NCI-H187 treated with DMSO at 0.1 percent for 48 hours (cell line): ENCODE measurements at places on chromosomes 2 and 18.

DNA sequence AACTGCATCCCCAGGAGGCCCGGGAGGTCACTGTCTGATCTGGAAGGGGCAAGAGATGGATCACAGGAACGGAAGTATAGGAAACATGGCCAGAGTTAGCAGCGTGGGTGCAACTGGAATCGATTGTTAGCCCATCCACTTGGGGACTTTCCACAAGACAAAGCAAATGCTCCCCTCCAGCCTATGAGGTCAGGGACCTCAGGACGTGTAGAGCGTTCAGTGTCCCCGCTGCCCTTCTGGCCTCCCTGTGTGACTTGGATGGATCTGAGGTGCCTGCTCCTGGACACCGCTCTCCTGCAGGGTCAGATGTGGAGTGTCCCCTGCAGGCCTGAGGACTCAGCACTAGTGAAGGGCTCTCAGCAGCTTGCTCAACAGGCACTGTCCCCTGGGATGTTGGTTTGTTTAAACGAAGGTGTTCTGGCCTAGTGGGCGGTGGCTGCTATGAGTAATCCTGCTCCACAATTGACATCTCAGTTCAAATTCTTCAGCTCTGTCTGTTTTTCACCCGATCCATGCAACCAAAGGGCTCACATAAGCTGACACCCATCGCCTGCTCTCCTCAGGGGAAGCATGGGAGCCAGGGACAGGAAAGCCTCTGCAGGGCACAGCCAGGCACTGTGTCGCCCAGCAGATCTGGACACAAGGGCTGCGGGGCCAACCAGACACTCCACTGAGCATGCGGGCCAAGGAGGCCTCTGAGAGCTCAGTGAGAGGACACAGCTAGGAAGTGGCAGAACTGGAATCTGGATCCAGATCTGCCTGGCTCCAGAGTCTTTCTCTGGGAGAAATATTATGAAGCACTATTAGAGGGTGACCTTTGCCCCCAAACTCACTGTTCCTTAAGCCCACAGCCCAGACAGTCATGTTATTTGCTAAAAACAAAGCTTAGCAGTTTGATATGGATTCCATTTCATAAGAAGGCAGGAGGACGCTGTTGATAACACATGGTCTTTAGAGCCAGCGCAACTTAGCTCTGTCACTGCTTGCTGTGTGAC is 78.5 kb downstream of the RHOB start:
- DNase-seq = no peak

- DNase-seq = no peak
Measured at GRCh38 chr2:237310515-237311114, 103.3 kb downstream of the COL6A3 start.

- no peak for DNase-seq
Measured at GRCh38 chr2:241459520-241459919, 48.9 kb downstream of the STK25 start.

DNA sequence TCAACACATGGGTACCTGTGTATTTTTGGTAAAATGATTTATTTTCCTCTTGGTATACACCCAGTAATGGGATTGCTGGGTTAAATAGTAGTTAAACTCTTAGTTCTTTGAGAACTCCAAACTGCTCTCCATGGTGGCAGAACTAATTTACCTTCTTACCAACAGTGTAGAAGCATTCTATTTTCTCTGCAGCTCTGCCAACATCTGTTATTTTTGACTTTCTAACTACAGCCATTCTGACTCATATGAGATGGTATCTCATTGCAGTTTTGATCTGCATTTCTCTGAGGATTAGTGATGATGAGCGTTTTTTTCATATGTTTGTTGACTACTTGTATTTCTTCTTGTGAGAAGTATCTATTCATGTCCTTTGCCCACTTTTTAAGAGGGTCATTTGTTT is 180.6 kb downstream of the FSIP2 start:
- no peak for DNase-seq

DNA sequence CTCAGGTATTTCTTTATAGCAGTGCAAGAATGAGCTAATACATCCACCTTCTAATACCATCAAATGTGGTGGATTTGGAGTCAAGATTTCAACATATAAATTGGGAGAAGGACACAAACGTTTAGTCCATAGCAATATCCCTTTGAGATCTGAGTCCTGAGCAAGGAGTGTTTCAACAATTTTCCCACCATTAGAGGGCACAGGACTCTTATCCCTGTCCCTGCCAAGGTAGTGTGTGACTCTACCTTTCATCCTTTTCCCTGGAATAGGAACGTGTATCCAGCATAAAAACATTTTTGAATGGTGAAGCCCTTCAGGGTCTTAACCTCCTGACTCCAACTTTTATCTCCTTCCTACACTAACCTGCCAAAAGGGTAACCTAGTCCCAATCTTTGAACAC is 181.3 kb upstream of the SRD5A2 start:
- no peak for DNase-seq

DNA sequence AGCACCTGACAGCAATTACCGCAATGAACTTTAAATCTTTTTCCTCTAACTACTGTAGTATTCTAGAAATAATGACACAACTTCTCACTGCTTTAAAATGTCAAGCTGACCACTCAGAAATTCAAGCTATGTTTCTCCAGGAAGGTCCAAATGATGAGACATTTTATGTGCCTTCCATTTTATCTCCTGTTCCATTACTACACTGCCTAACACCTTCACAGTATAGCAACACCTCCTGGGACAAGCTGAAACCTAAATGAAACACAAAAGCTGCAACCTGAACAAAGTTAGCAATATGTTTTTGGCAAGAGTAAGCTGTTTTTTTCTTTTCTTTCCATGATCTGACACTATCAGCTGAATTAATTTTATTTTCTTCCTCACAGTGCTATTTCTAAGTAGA is 81.9 kb downstream of the IKZF2 start:
- DNase-seq = no peak

GRCh38 chr2:211203986-211204385 is 647.6 kb downstream of the CPS1 start:
- DNase-seq = no peak

DNA sequence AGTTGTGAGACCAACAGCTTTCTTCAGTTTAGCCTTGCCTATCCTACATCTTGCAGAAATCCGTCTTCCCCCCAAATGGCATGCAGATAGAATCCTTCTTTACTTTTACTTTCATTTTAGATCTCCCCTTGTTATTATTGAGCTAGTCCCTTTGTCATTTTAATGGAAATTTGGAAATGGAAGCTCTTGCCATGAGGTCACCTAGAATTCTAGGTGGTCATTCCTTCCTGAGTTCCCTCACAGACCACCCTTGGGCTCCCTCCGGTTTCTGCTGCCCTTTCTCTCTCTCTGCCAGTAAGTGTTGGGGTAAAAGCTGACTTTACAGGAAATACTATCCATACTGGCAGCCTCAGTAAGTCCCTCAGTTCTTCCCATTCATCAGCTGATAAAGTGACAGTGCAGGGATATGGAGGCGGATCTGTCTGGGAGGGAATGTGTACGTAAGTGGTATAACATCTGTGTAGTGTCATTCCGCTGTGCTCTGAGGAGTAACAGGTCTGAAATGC is 30.2 kb downstream of the ARHGAP25 start:
- no peak for DNase-seq

GRCh38 chr2:84306361-84306760 is 152.7 kb downstream of the SUCLG1 start:
- no peak for DNase-seq
